ENCODE measurements at places on chromosomes 1 and 21. TPM values are rescaled to one million over a fixed set of nuclear protein-coding genes. Genes with fewer than 3 reads are reported as not detected.

The SLAMF9 gene
- total RNA-seq = not detected

The LAX1 gene
- 0.11 TPM for total RNA-seq

DNA sequence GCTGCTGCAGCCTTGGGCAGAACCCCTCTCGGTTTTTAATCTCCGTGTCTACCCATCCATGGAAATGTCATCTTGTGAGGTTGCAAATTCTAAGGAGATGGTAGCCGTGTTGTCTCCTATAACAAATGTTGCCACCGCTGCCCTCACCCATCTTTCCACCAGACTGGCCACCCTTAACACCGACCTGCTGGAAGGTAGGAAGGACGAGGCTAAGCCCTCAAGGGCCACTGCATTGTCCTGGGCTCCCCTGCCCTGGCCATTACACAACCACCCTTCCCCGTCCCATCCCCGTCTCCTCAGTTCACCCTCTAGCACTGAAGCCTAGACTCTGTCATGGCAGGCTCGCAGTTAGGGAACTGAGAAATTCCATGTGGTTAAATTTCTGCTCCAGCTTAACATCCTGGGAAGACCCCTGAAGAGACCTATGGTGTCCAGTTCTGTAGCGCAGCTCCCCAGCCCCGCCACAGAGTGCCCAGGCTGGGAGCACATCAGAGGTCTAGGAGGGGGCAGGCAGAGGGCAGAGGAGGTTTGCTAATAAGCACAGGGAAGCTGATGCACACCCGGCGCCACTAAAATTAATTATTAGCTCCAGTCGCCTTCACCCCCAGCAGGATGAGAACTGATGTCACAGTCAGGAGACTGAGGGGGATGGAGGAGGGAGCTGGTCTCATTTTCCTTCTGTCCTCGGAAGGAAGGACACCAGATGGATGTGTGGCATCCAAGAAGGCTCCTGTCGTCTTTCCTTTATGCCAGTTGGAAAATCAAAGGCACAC, 38.3 kb downstream of the STUM start:
- H3K36me3 ChIP-seq = no peaks in the 10 kb centered on the region
- DNase-seq = no peak
- no peak overlapping the region for H3K27ac ChIP-seq
- no peaks in the 10 kb centered on the region for H3K27me3 ChIP-seq

DNA sequence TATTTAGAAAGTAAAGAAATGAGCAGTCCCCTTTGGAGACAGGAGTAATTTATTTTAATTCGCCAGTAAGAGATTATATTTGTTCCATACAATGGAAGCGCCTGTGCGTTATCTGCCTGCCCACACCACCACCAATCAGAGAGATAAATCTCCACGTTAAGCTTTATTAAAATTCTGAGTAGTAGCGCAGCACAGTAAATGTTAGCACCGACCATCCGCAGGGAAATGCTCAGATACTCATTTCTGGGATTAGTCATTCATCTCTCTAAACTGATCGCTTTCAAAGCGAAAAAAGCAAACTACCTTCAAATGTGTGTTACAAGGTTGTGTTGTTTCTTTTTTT, 1.2 kb downstream of the ETS2 start:
- peaks cover 5% of the 10 kb centered on the region for H3K36me3 ChIP-seq
- H3K4me1 ChIP-seq = peaks cover 18% of the 10 kb centered on the region
- peaks cover 8% of the 10 kb centered on the region for H3K27me3 ChIP-seq
- H3K27ac ChIP-seq = no peak overlapping the region
- no peak for DNase-seq
- peak overlapping the region; percentile 74 for H3K4me3 ChIP-seq

DNA sequence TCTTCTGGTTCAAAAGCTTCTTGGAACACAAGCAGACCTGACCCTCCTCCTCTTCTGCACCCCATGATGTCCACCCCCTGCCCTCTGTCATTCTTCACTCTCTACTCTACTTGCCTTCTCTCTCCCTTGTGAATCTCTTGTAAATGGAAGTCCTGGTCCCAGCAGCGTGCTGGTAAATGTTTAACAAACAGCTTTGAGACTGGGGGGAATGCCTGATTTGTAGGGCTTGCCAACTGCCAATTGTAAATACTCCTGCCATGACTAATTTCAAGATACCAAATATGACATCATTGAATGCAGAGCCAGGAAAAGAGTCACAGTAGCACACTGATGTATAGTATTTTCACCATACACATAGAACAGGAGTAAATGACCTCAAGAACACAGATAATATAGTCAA, 40.9 kb upstream of the LRRN2 start:
- DNase-seq = no peak
- H3K4me3 ChIP-seq = no peak overlapping the region
- no peaks in the 10 kb centered on the region for H3K36me3 ChIP-seq
- H3K27me3 ChIP-seq = no peaks in the 10 kb centered on the region

GRCh38 chr1:168867941-168868634, 139.1 kb upstream of the DPT start:
- no peak for DNase-seq
- H3K4me3 ChIP-seq = no peak overlapping the region
- no peaks in the 10 kb centered on the region for H3K27me3 ChIP-seq
